ENCODE measurements at places on chromosomes 7 and 10. TPM values are rescaled to one million over a fixed set of nuclear protein-coding genes. Genes with fewer than 3 reads are reported as not detected.

GRCh38 chr7:78412216-78412858 lies 613.8 kb downstream of the PHTF2 start:
- H3K27me3 ChIP-seq: no peaks in the 10 kb centered on the region
- no peaks in the 10 kb centered on the region for H3K36me3 ChIP-seq
- DNase-seq: no peak
- no peaks in the 10 kb centered on the region for H3K4me1 ChIP-seq
- no peak overlapping the region for H3K4me3 ChIP-seq
- H3K27ac ChIP-seq: no peak overlapping the region

ZFAND4 gene
- total RNA-seq: 18.7 TPM

- H3K27ac ChIP-seq: no peak overlapping the region
- H3K4me1 ChIP-seq: no peaks in the 10 kb centered on the region
These were observed 31.7 kb downstream of the CYCS start for GRCh38 chr7:25093268-25093826.

UCN3 gene
- total RNA-seq: not detected

DNA sequence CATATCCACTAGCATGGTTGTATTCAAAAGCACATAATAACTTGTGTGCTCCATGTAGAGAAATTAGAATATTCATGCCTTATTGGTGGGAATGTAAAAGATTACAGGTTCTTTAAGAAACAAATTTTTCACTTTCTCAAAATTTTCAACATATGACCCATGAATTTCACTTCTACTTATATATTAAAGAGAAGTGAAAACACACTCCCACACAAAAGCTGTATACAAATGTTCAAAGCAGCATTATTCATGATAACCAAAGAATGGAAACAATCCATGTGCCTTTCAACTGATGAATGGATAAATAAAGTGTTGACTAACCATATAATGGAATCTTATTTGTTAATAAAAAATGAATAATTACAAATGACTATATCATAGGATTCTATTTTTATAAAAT lies 694.5 kb upstream of the PCDH15 start:
- H3K27me3 ChIP-seq: no peaks in the 10 kb centered on the region
- DNase-seq: no peak
- H3K4me1 ChIP-seq: no peaks in the 10 kb centered on the region
- no peak overlapping the region for H3K4me3 ChIP-seq
- H3K36me3 ChIP-seq: no peaks in the 10 kb centered on the region

TMEM270 gene
- not detected for total RNA-seq

GRCh38 chr7:95690367-95690947 lies 81.9 kb upstream of the DYNC1I1 start:
- H3K4me1 ChIP-seq: no peaks in the 10 kb centered on the region
- no peaks in the 10 kb centered on the region for H3K36me3 ChIP-seq
- no peak for DNase-seq
- no peaks in the 10 kb centered on the region for H3K27me3 ChIP-seq
- H3K4me3 ChIP-seq: no peak overlapping the region

CACNB2 gene
- total RNA-seq: not detected

- no peaks in the 10 kb centered on the region for H3K36me3 ChIP-seq
- no peak overlapping the region for H3K27ac ChIP-seq
- no peaks in the 10 kb centered on the region for H3K27me3 ChIP-seq
- no peaks in the 10 kb centered on the region for H3K4me1 ChIP-seq
These were observed 481.5 kb upstream of the AKR1E2 start for GRCh38 chr10:4344492-4344994.

GRCh38 chr7:50608196-50608906 lies 43.1 kb upstream of the DDC start:
- H3K4me3 ChIP-seq: no peak overlapping the region
- DNase-seq: peak; percentile 44
- H3K36me3 ChIP-seq: no peaks in the 10 kb centered on the region
- H3K27me3 ChIP-seq: no peaks in the 10 kb centered on the region
